ENCODE measurements at places on chromosomes 2 and 18.

GRCh38 chr2:128868686-128869551, 550.3 kb upstream of the HS6ST1 start:
- H3K27me3 ChIP-seq: peaks cover 1% of the 10 kb centered on the region
- no peak for DNase-seq
- peaks cover 25% of the 10 kb centered on the region for H3K4me1 ChIP-seq
- no peak overlapping the region for H3K4me3 ChIP-seq
- H3K36me3 ChIP-seq: peaks cover 3% of the 10 kb centered on the region
- H3K27ac ChIP-seq: no peak overlapping the region

GRCh38 chr18:40851014-40851429, 1104.0 kb upstream of the PIK3C3 start:
- no peaks in the 10 kb centered on the region for H3K4me1 ChIP-seq
- H3K36me3 ChIP-seq: no peaks in the 10 kb centered on the region
- no peak for DNase-seq
- no peak overlapping the region for H3K4me3 ChIP-seq
- no peak overlapping the region for H3K27ac ChIP-seq

DNA sequence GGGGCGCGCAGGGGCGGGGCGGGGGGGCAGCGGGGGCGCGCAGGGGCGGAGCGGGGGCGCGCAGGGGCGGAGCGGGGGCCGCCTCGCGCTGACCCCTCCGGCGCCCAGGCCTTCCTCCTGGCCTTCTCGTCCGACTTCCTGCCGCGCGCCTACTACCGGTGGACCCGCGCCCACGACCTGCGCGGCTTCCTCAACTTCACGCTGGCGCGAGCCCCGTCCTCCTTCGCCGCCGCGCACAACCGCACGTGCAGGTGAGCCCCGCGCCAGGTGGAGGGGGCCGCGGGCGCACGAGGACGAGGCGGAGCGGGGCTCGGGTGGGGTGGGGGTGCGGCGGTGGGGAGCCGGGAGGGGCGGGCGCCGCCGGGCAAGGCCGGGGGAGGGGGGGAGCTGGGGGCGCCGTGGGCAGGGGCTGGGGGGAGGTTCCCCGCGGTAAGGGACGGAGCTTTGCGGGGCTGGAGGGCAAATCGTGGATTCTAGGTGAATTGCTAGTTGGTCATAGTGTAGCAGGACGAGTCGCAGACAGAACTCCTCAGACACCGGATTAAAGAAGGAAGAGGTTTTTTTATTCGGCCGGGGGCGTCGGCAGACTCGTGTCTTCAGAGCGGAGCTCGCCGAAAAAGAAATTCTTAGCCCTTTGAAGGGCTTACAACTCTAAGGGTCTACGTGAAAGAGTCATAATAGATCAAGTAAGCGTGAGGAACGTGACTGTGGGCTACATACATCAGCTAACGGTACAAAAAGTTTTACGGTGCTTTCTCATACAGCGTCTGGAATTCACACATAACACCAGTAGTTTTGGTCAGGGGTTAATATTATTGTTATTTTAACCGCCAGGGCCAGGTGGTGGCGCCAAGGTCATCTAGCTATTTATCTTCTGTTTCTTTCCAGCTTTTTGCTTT, 29.9 kb downstream of the ANO7 start:
- peak; percentile 66 for DNase-seq
- peaks cover 19% of the 10 kb centered on the region for H3K4me1 ChIP-seq
- H3K4me3 ChIP-seq: peak overlapping the region; percentile 97
- peaks cover 16% of the 10 kb centered on the region for H3K27me3 ChIP-seq

- no peaks in the 10 kb centered on the region for H3K36me3 ChIP-seq
- no peak overlapping the region for H3K4me3 ChIP-seq
- H3K4me1 ChIP-seq: no peaks in the 10 kb centered on the region
- H3K27ac ChIP-seq: no peak overlapping the region
- no peaks in the 10 kb centered on the region for H3K27me3 ChIP-seq
These were observed 594.3 kb upstream of the NETO1 start for GRCh38 chr18:73462092-73462491.

DNA sequence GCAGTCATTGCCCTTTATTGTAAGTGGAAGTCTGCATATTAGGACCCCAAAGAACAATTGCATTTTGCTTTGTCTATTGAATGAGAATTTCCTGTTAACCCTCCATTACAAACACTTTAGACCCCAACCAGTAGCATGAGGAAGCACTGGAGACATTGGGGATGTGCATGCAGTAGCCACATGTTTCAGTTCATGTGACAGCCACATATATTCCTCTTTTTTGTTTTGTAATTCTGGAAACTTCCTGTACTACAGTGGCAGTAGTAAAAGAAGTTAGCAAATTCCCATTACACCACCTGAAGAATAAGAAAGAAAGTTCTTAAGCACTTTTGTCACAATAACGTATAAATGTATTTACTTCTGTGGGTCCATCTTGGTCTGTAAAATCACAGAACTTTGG, 281.1 kb upstream of the SLC14A2 start:
- H3K27ac ChIP-seq: no peak overlapping the region
- H3K4me1 ChIP-seq: no peaks in the 10 kb centered on the region
- no peaks in the 10 kb centered on the region for H3K36me3 ChIP-seq
- H3K27me3 ChIP-seq: no peaks in the 10 kb centered on the region
- no peak for DNase-seq

DNA sequence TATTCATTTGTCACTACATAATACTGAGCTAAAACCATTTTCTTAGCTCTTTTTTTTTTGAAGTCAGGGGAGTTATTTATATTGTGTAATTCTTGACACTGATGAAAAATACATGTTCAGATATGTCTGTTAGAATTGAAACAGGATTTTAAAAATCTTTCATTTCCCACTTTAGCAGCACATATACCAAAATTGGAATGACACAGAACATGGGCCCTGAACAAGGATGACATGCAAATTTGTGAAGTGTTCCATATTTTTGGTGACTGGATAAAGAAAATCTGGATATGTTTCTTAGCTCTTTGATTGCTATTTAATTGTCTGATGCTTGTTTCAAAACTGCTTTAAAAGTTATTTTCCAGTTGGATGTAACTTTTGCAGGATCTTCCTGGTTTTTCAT, 1963.9 kb upstream of the LRRTM1 start:
- H3K4me3 ChIP-seq: no peak overlapping the region
- no peaks in the 10 kb centered on the region for H3K36me3 ChIP-seq
- peaks cover 4% of the 10 kb centered on the region for H3K4me1 ChIP-seq
- DNase-seq: no peak
- H3K27me3 ChIP-seq: no peaks in the 10 kb centered on the region
- H3K27ac ChIP-seq: no peak overlapping the region

- peaks cover 12% of the 10 kb centered on the region for H3K4me1 ChIP-seq
- no peaks in the 10 kb centered on the region for H3K27me3 ChIP-seq
- H3K4me3 ChIP-seq: no peak overlapping the region
- no peak for DNase-seq
- no peaks in the 10 kb centered on the region for H3K36me3 ChIP-seq
These were observed 112.5 kb downstream of the PKP4 start for GRCh38 chr2:158569284-158569683.

DNA sequence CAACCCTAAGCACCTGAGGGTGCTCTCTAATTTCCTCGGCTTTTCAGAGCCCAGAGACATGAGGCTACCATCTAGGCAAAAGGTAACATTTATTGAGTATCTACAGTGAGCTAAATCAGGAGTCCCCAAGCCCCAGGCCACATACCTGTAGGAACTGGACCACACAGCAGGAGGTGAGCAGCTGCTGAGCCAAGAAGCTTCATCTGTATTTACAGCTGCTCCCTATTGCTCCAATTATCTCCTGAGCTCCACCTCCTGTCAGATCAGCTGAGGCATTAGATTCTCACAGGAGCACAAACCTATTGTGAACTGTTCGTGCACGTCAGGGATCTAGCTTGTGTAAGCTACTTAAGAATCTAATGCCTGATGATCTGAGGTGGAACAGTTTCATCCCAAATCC, 70.2 kb downstream of the RND3 start:
- DNase-seq: no peak
- no peaks in the 10 kb centered on the region for H3K4me1 ChIP-seq

GRCh38 chr2:9319338-9319715, 104.0 kb downstream of the ITGB1BP1 start:
- peaks cover 4% of the 10 kb centered on the region for H3K4me1 ChIP-seq
- H3K4me3 ChIP-seq: no peak overlapping the region
- peaks cover 16% of the 10 kb centered on the region for H3K36me3 ChIP-seq
- H3K27me3 ChIP-seq: peaks cover 1% of the 10 kb centered on the region
- H3K27ac ChIP-seq: no peak overlapping the region
- DNase-seq: no peak

DNA sequence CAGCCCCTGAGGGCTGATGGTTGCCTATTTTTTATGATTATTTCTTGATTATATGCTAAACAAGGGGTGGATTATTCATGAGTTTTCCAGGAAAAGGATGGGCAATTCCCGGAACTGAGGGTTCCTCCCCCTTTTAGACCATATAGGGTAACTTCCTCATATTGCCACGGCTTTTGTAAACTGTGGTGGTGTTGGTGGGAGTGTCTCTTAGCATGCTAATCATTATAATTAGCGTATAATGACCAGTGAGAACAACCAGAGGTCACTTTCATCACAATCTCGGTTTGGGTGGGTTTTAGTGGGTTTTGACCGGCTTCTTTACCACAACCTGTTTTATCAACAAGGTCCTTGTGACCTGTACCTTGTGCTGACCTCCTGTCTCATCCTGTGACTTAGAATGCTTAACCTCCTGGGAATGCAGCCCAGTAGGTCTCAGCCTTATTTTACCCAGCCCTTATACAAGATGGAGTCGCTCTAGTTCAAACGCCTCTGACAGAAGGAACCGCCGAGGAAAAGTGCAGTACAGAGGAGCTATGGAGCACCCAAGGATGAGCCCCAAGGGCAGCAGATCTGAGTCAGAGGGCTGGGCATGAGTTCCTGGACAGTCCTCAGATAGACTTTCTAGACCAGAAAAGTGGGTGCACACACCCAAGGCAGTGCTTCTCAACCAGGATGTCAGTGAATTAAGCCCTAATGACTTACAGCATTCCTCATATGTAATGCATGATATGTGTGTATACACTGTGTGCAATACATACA, 37.1 kb upstream of the ASAP2 start:
- peaks cover 4% of the 10 kb centered on the region for H3K27me3 ChIP-seq
- no peaks in the 10 kb centered on the region for H3K36me3 ChIP-seq
- H3K4me3 ChIP-seq: no peak overlapping the region
- no peak overlapping the region for H3K27ac ChIP-seq
- no peak for DNase-seq

DNA sequence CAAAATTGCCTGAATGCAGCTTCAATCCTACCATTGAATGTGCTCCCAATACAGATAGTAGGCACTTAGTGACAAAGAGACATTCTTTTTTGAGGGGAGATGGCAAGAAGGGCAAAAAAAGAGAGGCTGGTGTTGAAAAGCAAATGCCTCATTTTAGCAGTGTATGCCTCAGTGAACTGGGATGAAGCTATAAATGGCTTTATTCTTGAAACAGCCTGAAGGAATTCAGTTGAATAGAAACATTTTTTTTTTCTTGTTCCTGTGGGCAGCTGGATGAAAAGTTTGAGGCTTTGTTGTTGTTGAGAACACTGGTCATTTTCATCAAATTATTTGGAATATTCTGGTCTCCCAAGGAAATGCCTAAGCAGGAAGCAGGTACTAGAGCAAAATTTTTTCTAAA, 228.9 kb downstream of the RNF144A start:
- no peaks in the 10 kb centered on the region for H3K36me3 ChIP-seq
- DNase-seq: no peak
- H3K4me3 ChIP-seq: no peak overlapping the region
- H3K27ac ChIP-seq: no peak overlapping the region
- no peaks in the 10 kb centered on the region for H3K27me3 ChIP-seq
- H3K4me1 ChIP-seq: no peaks in the 10 kb centered on the region

- H3K4me1 ChIP-seq: no peaks in the 10 kb centered on the region
- DNase-seq: no peak
- no peak overlapping the region for H3K4me3 ChIP-seq
- no peak overlapping the region for H3K27ac ChIP-seq
These were observed 36.2 kb downstream of the THADA start for GRCh38 chr2:43559391-43560230.

- no peak overlapping the region for H3K27ac ChIP-seq
- H3K36me3 ChIP-seq: no peaks in the 10 kb centered on the region
- no peak overlapping the region for H3K4me3 ChIP-seq
- DNase-seq: no peak
- H3K4me1 ChIP-seq: no peaks in the 10 kb centered on the region
- no peaks in the 10 kb centered on the region for H3K27me3 ChIP-seq
These were observed 309.8 kb upstream of the COL3A1 start for GRCh38 chr2:188664416-188664815.

DNA sequence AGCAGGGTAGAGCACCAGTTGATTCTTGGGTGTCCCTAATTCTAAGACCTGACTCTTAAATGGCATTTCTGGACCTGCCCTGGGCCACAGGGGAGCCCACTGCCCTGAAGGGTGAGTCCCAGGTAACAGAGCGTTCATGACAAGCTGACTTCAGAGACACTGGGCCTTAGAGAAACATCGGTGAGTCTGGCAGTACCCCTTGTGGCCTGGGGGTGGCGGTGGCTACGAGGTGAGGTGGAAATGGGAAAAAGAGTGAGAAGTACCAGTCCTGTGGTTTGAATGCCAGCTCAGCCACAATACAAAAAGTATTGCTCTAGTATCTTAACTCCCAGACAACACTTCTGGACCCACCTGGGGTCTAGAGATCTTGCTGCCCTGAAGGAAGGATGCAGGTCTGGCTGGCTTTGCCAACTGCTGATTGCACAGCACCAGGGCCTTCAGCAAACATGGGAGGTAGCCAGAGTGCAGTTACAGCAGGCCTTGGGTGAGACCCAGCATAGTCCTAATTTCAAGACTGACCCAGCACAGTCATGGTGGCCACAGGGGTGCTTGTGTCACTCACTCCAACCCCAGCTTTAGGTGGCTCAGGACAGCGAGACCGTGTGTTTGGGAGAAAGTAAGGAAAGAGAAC, 44.5 kb downstream of the USP34 start:
- DNase-seq: peak; percentile 71
- H3K27ac ChIP-seq: no peak overlapping the region
- peaks cover 27% of the 10 kb centered on the region for H3K4me1 ChIP-seq
- no peaks in the 10 kb centered on the region for H3K27me3 ChIP-seq
- H3K36me3 ChIP-seq: no peaks in the 10 kb centered on the region
- H3K4me3 ChIP-seq: no peak overlapping the region

DNA sequence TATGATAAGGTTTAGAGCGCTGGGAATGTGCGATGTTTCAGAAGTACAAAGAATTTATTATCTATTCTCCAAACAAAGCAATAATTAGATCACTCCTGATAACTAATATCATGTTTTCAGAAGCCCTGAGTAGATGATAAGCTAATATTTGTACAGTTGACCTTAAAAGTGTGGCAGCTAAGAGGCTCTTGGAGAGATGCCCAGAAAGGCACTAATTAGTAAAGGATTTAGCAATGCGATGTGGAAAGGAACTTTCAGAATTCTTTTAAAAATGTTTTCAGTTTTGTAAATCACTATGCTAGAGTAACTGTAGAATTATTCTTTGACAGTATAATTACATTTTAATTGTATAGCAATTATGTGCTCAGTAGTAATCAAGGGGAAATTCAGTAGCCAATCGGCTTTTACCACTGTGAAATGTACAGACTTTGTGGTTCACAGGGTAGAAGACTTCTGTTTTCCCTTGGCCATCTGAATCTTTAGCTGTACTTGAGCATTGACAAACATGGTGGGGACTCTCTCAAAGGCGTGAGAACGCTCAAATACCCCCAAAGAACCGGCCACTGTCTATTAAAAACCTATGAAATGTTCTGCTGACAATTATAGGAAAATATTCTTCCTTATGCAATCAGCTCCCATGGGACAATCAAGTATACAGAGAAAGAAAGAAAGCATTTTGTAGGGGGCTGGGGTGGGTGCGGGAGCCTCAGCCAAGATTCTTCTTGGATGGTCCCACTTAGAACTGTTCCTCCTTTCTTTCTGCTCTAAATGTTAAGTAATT, 262.8 kb upstream of the AGAP1 start:
- no peaks in the 10 kb centered on the region for H3K36me3 ChIP-seq
- H3K4me3 ChIP-seq: no peak overlapping the region
- peaks cover 3% of the 10 kb centered on the region for H3K27me3 ChIP-seq
- DNase-seq: no peak
- H3K27ac ChIP-seq: no peak overlapping the region
- H3K4me1 ChIP-seq: peaks cover 4% of the 10 kb centered on the region

Data from endothelial cell (in vitro differentiated cells).